Stimulated activated CD4-positive, alpha-beta T cell treated with anti-CD3 and anti-CD28 coated beads, Interleukin-4, amount 100 ng/mL, for 48 hours (primary cell): ENCODE measurements at places on chromosomes 11 and 22.

GRCh38 chr11:11178671-11179638 lies 174.1 kb downstream of the CSNK2A3 start:
- no peak for DNase-seq

DNA sequence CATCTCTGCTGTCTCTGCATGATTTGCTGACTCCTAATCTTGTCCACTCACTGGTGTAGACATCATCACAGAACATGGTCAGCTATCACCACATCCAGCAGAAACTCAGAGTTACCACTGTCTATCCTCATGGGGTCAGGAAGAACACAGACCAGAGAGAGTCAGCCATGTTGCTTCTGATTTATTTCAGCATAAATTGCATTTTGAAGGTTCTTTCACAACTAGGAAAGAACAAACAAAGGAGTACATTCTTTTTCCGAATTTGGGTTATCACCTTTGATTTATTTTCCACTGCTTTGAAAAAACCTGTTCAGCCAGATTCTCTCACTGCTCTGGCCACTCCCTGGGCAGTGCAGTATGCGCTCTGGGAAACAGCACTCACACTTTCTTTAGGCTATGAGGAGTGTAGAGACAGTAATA lies 172.0 kb upstream of the MTMR2 start:
- no peak for DNase-seq

DNA sequence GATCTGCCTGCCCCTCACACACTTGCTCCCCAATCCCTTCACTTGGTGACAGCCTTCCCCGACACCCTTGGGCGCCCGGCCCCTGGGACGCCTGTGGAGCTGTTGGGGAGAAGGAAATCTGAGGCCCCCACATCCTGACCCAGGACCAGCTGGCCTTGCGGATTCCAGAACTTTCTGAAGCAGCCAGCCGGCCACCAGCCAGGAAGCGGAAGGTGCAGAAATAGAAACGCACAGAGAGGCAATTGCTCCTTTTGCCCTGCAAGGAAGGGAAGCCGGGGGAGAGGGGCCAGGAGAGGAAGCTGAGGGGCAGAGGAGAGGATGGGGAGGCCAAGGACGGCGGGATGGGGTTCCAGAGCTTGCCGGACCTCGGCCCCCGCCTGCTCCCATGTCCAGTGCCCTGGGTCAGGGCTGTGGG lies 66.7 kb upstream of the LINC01488 start:
- DNase-seq, result no peak

- DNase-seq, result no peak
These were observed 19.3 kb upstream of the MRGPRX2 start for GRCh38 chr11:19079643-19080440.

- DNase-seq, result no peak
These were observed 24.6 kb downstream of the MRGPRD start for GRCh38 chr11:68956142-68956541.

DNA sequence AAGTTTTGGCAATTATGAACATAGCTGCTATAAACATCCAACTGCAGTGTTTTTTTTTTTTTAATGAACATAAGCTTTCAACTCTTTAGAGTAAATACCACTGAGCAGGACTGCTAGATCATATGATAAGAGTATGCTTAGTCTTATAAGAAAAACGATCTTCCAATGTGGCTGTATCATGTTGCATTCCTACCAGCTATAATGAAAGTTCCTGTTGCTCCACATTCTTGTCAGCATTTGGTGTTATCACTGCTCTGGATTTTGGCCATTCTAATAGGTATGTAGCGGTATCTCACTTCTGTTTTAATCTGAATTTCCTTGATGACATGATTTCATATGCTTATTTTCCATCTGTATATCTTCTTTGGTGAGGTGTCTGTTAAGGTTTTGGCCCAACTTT lies 50.4 kb downstream of the PDGFD start:
- DNase-seq, result no peak

DNA sequence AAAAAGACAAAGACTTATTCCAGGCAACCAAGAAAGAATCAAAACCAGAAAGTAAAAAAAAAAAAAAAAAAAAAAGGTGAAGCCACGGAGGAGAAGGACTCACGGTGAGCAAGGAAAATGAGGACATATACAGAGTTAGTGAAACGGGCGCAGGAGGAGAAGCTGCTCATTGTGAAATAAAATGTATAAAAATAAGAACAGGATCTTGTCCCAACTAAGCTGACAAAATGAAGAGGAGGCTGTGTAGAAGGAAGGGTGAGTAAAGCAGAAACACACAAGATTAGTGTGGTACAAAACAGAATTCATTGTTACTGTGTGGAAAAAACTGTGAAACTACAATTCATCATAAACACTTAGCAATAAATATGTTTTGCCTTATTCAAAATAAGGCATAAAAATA lies 7.6 kb downstream of the IL17REL start:
- DNase-seq, result no peak

DNA sequence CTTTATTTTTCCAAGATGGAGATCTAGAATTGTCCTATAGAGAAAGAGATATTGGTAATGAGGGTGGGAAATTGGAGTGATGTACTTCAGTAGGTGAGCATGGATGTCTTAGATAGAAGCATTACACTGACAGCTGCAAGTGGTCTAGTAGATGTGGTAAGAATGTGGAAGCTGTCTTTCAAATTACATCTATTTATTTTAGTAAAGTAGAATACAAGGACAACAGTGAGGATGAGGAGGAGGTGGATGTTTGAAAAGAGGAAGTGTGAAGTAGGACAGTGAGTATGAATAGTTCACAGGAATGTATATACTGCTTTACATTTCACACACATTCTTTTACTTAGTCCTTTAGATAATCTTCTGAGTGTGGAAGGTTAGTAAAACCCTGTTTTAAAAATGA lies 64.2 kb downstream of the HIPK3 start:
- no peak for DNase-seq

DNA sequence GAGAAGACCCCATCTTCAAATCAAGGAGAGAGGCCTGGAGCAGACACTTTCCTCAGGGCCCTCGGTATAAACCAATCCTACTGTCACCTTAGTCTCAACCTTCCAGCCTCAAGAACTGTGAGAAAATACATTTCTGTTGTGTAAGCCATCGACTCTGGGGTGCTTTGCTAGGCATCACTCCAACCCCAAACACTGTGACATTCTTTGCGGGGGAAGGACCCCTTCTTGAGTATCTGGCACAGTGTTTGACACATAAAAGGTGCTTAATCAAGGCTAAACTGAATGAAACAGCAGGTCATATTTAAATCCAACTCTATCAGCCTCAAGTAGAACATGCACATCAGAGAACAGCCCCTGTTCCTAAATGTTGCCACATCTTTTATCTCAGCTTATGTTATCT lies 558.1 kb downstream of the INSC start:
- DNase-seq, result no peak

DNA sequence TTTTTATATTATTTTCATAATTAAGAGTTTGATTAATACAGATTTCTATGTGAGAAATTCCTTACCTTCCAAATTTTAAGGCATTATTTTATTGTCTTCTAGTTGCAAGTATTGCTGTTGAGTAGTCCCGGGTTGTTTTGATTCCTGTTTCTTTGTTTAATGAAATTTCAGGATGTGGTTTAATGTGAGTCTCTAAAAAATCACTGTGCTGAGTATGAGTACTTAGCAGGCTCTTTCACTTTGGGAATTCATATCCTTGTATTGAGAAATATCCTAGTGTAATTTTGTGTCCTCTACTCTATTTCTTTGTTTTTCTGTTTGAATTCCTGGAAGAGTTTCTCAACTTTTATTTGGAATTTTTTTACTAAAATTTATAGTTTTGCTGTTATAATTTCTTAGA lies 113.2 kb downstream of the TMEM135 start:
- DNase-seq, result no peak

- DNase-seq, result no peak
These were observed 227.0 kb upstream of the POU2AF2 start for GRCh38 chr11:111018566-111018965.

GRCh38 chr11:47157805-47158204 lies 18.9 kb downstream of the ARFGAP2 start:
- no peak for DNase-seq

- DNase-seq, result no peak
These were observed 1558.6 kb upstream of the RAG2 start for GRCh38 chr11:38156495-38157146.

GRCh38 chr11:64627371-64627770 lies 36.4 kb downstream of the SLC22A12 start:
- no peak for DNase-seq

DNA sequence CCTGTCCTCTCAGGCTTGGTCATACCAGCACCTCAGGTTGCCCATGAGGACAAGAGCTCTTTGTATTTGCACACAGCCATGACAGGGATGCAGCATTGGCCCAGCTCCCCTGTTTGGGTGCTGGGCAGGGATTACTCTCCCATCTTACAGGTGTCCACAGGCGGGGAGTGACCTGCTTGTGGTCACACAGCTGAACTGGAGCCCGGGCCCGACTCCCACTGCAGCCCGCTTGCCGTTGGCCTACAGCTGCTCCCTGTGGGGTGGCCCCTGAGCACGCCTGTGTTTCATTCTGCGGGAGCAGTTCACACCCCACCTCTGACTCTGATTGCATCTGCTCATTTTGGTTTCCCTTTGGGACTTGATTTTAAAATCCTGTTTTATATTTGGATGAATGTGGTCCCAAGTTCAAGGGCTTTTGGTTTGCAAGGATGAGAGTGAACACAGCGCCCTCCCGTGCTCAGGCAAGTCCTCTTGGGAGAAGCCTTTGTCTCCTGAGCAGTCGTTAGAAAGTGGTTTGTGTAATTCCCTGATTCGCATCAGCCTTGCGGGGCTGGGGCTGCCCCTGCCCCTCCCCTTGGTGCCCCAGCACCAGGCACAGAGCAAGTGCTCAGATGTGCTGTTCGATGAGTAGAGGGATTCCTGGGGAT lies 9.3 kb downstream of the PICK1 start:
- DNase-seq, result no peak

DNA sequence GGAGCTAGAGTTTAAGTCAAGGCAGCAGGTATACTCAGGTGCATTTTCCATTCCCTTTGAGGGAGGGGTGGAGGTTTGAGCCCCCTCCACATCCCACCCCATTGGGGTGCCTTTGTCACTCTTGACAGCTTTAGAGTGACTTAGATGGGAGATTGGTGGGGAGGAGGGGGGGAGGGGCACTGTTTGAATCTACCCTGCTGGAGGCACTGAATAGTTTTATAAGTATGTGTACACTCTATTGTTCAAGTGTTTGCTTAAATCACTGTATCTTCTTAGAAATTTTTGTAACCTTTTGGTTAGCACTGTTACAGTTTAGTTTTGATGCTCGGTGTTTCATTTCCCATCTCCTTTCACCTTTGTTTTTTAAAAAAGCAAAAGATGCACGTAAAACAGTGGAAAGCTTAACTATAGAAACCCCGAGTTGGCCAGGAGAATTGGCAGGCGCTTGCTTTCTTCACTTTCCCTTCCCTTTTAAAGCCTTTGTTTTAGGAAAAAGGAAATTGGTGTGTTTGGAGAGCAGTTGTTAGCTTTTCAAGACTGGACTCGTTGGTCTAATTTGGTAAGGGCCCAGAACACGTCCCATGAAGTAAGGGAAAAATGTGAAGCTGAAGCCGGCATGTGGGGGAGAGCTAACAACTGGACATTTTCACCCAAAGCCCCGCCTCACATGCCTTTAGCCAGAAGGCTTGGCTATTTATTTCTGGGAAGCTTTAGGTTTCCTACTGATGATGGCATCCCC lies 42.8 kb downstream of the TNRC6B start:
- no peak for DNase-seq

- no peak for DNase-seq
These were observed 7.5 kb downstream of the FXYD6 start for GRCh38 chr11:117868815-117869561.

- no peak for DNase-seq
These were observed 24.8 kb downstream of the ACER3 start for GRCh38 chr11:76885390-76886097.

DNA sequence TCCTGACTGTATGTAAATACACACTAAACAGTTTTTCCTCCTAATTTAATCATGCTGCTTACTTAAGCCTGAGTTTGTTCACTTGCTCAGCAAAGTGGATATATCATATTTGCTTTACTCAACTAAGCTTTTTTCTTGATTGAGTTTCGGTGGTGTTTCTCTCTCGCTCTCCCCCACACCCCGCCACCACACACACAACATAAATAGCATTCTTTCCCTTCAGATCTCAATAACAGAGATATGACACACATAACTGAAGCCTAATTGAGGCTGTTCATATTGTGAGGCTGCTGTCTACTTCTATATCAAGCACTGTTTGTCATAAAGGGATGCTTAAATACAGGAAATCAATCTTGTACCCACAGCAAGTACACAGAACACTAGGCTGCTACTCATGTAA lies 364.9 kb downstream of the FAT3 start:
- DNase-seq, result no peak

GRCh38 chr11:66291706-66292542 lies at the start of gene TMEM151A:
Gene TMEM151A, plus strand, starts transcription at chr11:66291894. Its CDS starts 120 bp downstream, at chr11:66292014.
- DNase-seq, result no peak

DNA sequence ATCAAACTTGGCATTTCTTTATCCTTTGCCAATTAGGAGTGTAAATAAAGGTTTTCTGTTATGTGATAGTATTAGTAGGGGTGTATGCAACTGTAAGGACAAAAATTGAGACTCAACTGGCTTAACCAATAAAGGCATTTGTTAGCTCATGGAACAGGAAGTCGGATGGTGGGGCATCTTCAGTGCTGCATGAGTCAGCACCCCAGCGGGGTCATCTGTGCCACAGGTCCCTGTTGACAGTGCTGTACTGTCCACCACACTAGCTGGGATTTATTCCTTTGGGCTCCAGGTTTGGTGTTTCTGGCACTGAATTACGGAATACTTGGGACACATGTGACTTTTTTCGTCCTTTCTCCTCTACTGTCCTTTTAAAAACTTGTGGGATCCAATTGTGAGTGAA lies 86.0 kb downstream of the PPP6R3 start:
- DNase-seq, result no peak
